ENCODE measurements at places on chromosomes 6 and 20.

- no peak for DNase-seq
These were observed 86.8 kb downstream of the COL12A1 start for GRCh38 chr6:75118925-75119515.

- DNase-seq = no peak
These were observed 113.1 kb downstream of the FYN start for GRCh38 chr6:111759836-111760785.

GRCh38 chr20:10916312-10916711, 242.5 kb upstream of the JAG1 start:
- DNase-seq = no peak

GRCh38 chr20:50308513-50309279, 118.1 kb downstream of the CEBPB start:
- no peak for DNase-seq

- DNase-seq = no peak
These were observed 10.5 kb downstream of the PCNA start for GRCh38 chr20:5109276-5109675.

GRCh38 chr6:34992376-34992775, 103.3 kb downstream of the ANKS1A start:
- no peak for DNase-seq

DNA sequence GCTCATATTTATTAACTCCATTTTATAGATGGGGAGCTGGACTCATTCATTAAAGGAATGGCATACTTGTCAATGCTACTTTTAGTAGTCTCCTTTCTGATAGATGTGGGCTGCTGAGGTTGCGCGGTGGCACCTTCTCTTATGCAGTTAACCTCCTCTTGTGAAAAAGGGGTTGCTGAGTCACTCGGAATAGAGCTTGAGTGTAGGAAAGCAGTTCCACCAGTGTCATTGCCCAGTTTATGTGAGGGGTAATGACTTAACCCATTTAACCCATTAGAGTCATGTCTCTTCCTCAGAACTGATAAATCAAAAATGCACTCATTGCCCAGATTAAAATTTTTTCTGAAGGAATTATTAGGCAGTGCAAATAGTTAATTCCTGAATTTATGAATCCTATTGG, 6.3 kb downstream of the MAPK14 start:
- DNase-seq = no peak

GRCh38 chr6:7540595-7540994, 876 bp upstream of the DSP start:
- DNase-seq = no peak

DNA sequence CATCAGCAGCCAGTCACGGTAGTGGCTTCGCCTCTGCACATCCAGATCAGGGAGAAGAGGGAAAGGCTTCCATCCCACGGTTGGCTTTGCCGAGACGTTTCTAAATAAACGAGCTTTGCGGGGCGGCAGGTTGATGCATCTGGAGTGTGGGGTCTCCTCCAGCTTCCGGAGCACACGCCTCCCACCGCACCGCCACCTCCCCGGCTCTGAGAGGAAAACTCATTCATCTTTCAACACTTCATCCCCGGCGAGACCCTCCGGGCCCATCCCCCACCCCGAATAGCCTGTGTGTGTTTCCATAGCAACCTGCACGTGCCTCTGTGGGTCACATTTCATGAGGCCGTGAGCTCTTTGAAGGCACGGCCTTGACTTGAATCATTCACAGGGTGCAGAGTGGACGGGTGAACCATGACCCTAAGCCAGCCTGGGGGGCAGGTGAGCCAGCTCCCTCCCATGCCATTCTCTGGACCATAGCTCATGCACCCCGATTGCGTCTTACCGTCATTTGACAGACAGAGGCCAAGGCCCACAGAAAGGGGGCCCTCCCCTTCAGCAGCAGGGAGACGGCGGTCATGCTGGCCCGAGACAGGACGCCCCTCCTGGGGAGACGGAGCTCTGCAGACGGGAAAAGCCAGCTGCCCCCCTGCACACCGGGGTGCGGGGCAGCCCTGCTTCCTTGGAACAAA, 16.2 kb upstream of the CHRNA4 start:
- DNase-seq = peak; percentile 77

- no peak for DNase-seq
These were observed 1014.6 kb downstream of the GRIK2 start for GRCh38 chr6:102407886-102408741.

DNA sequence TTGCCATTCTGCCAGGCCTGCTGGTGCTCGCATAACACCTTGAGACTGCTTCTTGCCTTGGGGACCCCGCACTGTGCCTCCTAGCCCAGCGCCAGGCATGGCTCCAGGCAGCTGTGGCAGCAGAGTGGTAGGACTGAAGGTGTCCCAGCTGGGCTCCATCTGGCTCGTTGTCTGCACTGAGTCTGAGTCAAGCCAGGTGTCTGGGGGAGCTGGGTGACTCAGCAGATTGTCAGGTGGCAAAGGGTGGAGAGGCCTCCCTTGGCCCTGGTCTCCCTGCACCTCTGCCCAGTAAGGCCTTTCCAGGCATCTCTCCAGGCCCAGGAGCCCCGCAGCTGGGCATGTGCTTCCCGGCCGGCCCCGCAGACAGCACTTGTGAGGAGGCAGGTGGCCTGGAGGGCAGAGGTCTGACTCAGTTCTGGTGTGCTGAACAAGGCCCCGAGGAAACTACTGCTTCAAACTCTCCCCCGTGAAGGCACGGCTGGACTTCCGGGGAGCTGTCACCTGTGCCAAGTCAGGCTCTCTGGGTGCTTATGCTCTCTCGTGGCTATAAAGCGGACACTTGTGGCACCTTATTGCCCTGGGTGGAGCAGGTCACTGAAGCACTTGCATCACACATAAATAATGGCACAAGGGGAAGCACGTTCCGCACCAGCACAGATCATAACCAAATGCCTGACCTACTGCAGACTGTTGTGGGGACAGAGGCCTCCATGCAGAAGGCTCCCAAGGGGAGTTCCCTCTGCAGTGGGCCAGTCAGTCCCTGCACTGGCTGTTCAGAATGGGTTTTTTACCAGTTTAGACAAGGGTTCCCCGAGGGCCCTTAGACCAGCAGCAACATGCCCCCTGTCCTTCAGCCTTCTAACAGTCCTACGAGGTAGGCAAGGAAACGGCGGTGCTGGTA, 27.5 kb downstream of the FOXC1 start:
- DNase-seq = no peak

DNA sequence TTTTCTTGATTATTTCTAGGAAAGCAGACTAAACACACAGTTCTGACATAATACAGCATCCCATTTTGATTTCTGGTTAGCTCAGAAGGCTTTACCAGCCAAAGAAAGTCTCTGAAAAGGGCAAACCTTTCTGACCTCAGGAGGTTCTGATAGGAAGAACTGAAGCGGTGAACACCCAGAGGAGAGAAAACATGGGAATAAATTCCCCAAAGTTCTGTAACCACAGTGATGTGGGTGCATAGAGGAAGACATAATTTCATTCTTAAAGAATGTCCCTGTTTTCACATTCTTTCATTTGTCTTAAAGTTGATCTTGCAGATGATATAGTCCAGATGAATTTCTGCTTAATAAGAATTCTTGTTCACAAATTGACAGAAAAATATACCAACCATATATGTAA, 60.3 kb downstream of the RSPO3 start:
- DNase-seq = no peak

DNA sequence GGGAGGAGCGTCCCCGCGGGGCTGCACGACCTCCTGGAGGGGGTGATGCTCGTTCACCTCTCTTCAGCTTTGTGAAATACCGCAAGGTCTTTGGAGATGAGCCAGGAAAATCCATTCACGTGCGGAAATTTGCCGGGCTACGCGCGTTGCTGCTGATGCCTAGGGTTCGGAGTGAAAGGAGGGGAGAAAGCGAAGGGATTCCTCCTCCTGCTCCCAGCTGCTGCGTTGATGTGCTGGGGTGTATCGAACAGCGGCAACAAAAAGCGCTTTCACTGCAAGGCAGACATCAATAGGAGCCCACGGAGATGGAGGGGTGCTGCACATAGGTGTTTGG, 391 bp upstream of the B3GAT2 start:
- no peak for DNase-seq

- no peak for DNase-seq
These were observed 11.0 kb downstream of the TBPL1 start for GRCh38 chr6:133964052-133964451.

DNA sequence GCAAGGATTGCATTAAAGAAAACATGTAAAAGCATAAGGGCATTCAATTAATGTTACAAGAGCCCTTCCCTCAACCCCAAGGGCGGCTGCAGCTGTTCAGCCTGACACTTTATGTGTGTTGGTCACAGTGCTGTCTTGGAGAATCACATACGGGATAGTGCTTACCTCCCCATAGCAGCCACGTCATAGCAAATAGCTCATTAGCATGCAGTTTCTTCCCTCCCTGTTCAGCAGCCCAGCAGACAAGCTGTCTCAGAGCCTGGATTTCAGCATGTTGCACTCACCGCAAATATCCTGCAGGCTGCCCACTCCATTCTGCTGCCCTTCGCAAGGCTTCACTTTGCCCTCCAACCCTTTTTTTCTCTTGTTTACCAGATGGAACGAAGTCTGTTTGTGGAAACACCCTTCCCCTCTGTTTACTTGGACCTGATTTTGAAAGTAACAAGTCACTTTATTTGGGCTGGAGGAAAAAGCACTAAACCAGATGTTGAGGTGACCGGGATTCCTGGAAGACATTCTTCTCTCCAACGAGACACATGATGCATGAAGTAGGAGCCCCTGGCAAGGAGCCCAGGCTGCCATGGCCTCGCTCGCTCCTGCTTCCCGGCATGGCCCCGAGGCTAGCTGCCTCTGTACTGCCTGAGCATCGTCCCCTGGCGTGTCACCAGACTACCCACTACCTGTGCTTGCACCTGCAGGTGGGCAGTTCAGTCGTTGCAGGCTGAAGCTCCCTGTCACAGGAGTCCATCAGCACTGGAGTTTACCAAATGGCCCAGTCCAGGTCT, 151.6 kb upstream of the GMDS start:
- no peak for DNase-seq

GRCh38 chr6:15491255-15491985, 171.4 kb downstream of the DTNBP1 start:
- peak; percentile 63 for DNase-seq

- no peak for DNase-seq
These were observed 32.5 kb downstream of the SRSF3 start for GRCh38 chr6:36626636-36627035.

DNA sequence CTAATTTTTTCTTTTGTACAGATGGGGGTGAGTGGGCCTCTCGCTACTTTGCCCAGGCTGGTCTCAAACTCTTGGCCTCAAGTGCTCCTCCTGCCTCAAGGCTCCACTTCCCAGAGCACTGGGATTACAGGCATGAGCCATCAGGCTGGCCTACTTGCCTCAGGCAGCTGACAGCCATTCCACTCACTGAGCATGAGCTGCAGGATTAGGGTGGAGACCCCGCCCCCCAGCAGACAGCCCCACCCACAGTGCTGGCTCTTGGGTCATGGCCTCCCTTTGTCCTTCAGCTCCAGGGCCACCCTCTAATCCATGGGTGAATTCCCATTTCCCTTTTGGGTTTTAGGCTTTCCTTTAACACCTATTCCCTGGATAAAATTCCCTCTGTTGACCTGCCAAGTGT, 82.1 kb downstream of the BFSP1 start:
- no peak for DNase-seq

GRCh38 chr20:32404017-32404416, 45.9 kb downstream of the ASXL1 start:
- DNase-seq = no peak

- DNase-seq = no peak
These were observed 30.0 kb downstream of the BRPF3 start for GRCh38 chr6:36226438-36227047.

- DNase-seq = no peak
These were observed 221.7 kb upstream of the TAB2 start for GRCh38 chr6:149095842-149096241.

DNA sequence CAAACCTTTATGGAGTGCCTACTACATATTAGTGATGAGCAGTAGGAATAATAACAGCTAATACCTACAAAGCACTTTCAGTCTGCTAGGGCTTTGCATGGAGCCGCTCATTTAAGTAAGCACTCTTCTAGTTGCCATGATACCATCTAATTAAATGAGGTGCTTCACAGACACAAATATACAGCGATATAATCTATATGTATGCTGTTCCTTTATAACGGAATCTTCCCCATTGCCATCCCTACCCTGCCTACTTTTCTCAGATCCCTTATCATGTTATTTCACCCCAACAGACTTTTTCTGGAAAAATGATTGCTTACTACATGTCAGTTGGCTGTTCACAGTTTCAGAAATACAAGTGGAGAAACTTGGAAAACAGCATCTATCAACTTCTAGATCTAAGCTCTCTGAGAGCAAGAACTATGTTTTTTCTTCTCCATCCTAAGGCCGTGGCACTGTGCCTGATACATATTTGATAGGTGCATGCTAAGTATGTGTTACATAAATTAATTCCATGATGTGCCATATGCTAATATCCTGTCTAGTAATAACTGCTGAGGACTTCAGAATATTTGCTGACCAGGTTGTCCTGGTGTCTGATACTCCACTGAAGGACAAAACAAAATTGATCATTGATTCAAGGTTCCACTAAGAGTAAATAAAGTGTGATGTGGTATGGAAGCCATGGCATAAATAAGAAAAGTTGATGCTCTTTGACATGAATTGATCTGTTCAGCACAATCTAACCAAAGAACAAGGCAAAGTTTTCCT, 124.6 kb downstream of the GMPR start:
- DNase-seq = no peak

DNA sequence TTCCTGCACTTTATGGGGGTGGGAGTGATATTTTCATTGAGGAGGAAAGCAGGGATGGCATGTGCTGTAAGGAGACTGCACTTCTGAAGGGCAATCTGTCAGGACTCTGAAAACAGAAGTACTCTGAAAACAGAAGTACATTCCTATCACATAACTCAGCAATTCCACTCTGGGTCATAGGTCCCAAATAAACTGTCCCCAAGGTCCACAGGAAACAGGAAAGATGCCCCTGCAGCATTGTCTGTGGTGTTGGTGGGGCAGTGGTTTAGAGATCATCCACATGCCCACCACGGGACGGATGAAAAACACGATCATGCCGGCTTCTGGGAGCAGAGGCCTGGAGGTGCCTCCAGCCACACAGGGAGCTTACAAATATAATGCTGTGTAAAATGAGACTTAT, 150.3 kb downstream of the OTOR start:
- no peak for DNase-seq

- DNase-seq = no peak
These were observed 237.2 kb downstream of the FARS2 start for GRCh38 chr6:5498579-5498899.

DNA sequence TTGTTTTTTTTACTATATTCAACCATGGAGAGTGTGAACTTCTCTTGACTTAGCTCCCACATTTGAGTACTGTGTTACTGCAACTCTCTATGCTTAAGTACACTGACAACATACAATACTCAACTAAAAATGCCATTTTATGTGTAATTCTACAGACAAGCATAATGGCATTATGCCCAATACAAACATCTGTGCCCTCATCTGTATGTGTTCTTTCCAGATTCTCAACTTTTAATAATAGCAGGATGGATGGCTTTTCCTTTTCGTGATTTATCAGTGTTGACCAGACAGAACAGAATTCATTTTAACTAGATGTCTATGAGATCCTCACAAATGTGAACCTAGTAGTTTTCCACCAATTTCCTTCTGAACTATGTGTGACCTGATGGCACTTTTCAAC, 84.2 kb upstream of the MARCKS start:
- no peak for DNase-seq

- DNase-seq = no peak
These were observed 174.8 kb upstream of the QKI start for GRCh38 chr6:163239572-163240340.

GRCh38 chr20:17793986-17794385, 94.2 kb downstream of the BANF2 start:
- DNase-seq = no peak
